Esophagus mucosa (tissue), 1 donor: ENCODE measurements at places on chromosomes 16 and 17.

DNA sequence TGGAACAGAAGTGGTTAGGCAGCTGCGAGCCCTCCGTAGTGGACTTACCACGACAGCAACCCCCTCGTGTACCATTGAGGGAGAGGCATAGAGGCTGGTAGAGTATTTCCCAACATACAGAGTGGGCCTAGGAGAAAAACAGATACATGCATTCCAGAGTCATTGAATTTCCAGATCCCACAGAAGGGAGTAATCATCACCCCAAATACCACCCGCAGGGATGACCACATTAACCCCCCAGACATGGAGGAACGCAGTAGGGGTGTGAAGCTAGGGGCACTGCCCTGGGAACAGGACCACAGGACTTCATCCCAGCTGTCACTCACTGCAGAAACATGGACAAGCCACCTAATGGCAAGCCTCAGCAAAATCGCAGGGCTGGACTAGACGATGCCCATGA lies 44.7 kb upstream of the ICAM2 start:
- no peak for ATAC-seq

- no peak for ATAC-seq
Measured at GRCh38 chr17:70138291-70138865, 31.0 kb upstream of the KCNJ2 start.

DNA sequence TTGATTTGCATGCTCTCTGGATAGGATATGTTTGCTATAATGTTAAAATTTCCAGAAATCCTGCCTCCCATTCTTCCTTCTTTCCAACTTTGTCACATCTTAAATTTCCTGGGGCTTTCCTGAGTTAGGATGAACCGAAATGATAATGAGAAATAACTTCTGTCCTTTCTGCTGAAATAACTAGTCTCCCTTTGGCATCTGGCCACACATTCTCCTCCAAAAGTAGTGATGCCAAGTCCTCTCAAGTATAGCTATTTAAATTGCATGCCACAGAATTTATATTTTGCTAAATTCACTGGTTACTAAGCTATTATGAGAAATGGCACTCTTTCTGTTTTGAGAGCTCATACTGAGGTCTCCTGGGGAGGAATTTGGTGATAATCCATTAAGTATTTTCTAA lies 30.6 kb downstream of the FAM20A start:
- ATAC-seq, result no peak

- no peak for ATAC-seq
Measured at GRCh38 chr16:14497245-14498082, 132.6 kb downstream of the PARN start.

DNA sequence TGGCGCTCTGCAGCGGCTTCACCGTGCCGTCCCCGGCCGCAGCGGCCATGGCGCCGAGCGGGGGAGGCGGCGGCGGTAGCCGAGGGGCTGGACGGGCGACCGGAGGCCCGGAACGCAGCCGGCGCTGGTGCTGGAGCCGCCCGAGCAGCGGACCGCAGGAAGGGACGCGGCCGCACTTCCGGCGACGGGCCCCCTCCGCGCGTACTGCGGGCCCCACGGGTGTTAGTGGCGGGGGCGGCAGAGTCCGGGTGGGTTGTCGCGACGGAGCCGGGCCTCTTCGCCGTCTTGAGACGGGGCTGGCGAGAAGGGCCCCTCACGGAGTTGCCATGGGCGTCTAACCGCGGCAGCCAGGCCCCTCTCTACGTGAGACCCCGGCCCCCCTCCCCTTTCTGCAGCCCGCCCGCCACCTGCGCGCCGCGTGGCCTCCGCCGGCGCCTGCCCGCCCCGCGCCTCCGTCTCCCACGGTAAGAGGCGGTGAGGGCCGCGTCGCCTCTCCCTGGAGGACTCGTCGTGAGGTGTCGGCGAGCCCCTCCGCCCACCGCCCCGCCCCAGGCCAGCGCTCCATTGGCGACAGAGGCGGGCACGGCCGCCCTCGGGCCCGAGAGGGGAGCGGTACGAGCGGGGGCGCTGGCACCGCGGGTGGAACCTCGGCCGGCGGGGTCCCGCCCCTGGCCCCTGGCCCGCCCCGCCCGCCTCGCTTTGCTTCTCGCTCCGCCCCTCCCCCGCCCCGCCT lies at the start of the genes VPS9D1 and ZNF276:
Gene VPS9D1 (minus strand): TSS at position 86 of the 733 bp plus-strand sequence. CDS start 37 bp downstream, at position 49.
Gene ZNF276 (plus strand): TSS at position 725 of the 733 bp plus-strand sequence. CDS start 104 bp downstream, outside the sequence.
- peak; percentile 60 for ATAC-seq
